ENCODE measurements at places on chromosomes 4 and X. TPM values are rescaled to one million over a fixed set of nuclear protein-coding genes. Genes with fewer than 3 reads are reported as not detected.

DNA sequence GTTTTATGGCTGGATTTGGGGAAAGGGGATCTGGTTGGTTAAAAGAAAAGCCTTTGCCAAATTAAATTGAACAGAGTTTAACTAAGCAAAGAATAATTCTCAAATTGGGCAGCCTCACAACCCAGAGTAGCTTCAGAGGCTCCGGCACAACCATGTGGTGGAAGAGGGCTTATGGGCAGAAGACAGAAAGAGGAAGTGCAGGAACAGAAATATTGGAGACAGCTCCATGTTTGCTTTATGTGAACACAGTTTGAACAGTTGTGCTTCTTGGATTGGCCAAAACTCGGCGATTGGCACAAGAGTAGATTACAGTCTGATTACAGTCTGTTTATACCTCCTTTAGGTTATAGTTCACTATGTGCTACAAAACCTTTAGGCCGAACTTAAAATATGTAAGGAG, 562.7 kb downstream of the TRIML1 start:
- no peak for DNase-seq

DNA sequence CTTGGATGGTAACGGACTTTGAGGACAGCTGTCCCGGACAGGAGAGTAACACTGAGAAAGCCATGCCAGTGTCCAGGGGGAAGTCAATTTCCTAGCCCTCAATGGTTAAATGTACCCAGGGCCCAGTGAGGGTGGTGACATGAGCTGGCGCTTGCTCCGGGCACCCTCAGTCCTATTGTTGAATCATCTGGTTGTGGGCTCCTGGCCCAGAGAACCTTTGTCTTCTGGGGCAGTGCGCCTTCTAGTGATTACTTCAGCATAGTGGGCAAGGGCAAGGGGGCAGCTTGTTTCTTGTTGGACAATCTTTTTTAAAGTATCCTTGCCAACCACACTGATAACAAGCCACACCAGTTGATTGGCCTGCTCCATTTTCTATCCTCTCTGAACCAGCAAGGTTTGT, 30.9 kb upstream of the TRPC5 start:
- DNase-seq, result no peak

- no peak for DNase-seq
Measured at GRCh38 chr4:163556177-163556576, 61.7 kb downstream of the TMA16 start.

The NLGN3 gene
- 4.6 TPM for total RNA-seq

GRCh38 chr4:125319311-125319710, 4.6 kb downstream of the FAT4 start:
- no peak for DNase-seq

GRCh38 chr4:111596491-111596890, 548.8 kb upstream of the FAM241A start:
- DNase-seq, result no peak

The MAGEE2 gene
- total RNA-seq, result not detected

The HSFX4 gene
- total RNA-seq, result not detected

GRCh38 chrX:123740536-123740935, 7.7 kb upstream of the THOC2 start:
- no peak for DNase-seq
